ENCODE measurements at places on chromosomes 12 and 14.

DNA sequence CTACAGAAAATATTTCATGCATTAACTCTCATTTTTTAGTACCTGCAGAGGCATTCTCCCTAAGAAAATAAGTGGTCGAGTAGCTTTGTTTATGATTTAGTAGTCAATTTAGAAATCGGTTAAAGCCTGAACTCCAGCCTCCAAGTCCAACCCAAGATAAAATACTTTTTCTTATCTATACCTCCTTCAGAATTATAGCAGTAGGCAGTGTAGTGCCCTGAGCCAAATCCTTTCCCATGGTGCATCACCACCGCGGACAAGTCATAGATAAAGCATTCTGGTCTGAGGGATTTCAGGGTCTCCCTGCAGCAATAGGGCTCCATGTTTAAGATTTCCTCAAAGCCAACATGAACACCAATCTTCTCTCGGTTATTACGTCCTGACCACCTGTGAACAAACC, 30.5 kb downstream of the USP44 start:
- no peak for DNase-seq

DNA sequence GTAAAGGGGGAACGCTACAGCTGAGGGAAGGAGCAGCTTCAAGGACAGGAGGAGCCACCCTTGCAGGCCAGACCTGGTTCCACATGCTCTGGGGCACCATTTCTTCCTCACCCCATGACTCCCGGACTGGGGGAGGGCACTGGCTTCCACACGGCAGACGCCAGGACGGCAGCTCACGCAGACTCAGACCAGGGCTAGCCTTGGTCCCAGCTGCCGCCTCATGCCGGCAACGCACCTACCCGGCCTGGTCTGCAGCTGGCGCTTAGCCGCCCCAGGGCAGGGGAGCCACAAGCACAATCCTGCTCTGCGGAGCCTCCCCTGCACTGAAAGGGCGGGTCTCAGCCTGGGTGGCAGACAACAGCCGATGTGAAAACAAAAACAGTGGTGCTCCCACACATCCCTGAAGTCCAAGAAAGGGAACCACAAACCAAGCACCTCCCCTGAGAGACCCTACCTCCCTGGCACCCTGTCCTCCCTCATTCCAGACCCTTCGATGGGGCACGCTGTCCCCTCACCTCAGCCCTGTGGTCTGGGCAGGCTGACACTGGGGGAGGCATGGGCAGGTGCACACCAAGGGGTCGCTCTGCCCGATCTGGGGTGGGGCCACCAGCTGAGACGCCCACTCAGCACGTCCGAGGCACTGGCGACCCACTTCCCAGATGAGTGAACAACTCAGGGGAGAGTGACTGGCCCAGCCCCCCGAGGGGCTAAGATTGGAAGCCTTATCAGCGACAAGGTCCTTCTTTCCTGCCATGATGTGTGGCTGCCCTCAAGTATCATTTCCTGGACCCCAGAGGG, 65.0 kb downstream of the CHGA start:
- no peak for DNase-seq

- DNase-seq: no peak
These were observed 214.7 kb upstream of the RTL1 start for GRCh38 chr14:101118233-101118632.

DNA sequence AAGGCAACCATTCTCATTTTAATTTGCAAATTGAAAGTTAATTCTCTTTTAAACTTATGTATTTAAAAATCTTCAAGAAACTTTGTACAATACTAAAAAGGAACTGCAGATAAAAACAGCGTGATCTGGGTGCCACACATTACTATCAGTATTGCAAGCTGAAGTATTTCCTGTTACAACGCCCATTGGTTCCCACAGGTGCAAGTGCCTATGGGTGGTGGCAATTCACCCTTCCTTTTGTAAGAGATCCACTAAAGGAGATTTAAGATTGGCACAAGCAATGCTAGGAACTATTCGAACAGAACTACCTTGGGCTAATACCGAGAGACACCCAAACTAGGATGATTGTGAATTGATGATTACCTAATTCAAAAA, 13.2 kb downstream of the TAOK3 start:
- no peak for DNase-seq

GRCh38 chr14:92658684-92659083, 89.7 kb downstream of the LGMN start:
- no peak for DNase-seq

GRCh38 chr12:56898938-56899337, 35.3 kb downstream of the SDR9C7 start:
- DNase-seq: no peak

- no peak for DNase-seq
These were observed 22.2 kb upstream of the PRICKLE1 start for GRCh38 chr12:42611571-42612230.

GRCh38 chr14:105477660-105478397, 3.2 kb downstream of the CRIP2 start:
- DNase-seq: no peak

DNA sequence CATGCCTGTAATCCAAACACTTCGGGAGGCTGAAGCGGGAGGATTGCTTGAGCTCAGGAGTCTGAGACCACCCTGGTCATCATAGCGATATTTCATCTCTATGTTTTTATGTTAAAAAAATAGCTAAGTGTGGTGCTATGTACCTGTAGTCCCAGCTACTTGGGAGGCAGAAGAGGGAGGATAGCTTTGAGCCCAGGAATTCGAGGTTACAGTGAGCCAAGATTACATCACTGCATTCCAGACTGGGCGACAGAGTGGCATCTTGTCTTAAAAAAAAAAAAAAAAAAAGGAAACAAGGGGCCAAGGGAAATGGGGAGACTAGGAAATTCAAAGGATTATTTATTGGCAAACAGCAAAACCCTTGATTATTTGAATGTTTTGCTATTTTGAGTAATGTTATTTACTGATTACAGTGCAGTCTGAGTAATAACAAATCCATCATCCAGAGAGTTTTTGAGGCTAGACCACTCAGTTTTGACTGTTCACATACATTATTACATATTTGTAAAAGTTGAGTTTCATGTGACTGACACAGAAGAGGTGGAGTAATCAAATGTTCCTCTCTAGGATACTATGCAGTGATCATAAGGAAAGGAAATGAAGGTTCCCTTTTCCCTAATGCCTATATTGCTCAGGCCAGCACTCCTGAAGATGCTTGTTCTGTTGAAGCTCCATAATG, 40.8 kb downstream of the PRKCH start:
- DNase-seq: no peak

GRCh38 chr12:89879766-89880165, 171.1 kb upstream of the ATP2B1 start:
- DNase-seq: no peak

Data from kidney epithelial cell (primary cell).